ENCODE measurements at places on chromosomes 2 and 18.
A peak's percentile ranks its signal among the peaks of the same experiment; 100 is the strongest.

GRCh38 chr18:10514601-10515000, 11.2 kb upstream of the NAPG start:
- peak; percentile 63 for DNase-seq

GRCh38 chr18:79314838-79315388, 80.8 kb upstream of the NFATC1 start:
- DNase-seq, result no peak

- peak; percentile 94 for DNase-seq
Observed at GRCh38 chr2:46984642-46985476, 69.3 kb upstream of the MCFD2 start.

DNA sequence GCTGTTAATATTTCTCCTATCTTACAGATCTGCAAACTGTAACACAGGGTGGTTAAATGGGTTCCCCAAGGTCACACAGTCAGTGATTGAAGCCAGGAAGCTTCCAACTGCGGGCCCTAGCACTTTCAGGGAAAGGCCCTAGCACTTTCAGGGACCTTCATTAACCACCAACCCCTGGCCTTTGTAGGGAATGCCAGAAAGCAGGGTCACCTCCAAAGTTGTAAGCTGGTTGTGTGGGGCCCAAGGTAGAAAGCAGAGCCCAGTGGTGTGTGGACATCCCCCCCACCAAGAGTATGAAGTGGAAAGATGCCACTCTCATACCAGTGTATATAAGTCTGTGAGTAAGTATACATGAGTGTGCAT, 4.4 kb downstream of the DLX2 start:
- DNase-seq, result no peak

GRCh38 chr18:3885209-3885792, 435.3 kb downstream of the TGIF1 start:
- no peak for DNase-seq

- no peak for DNase-seq
Observed at GRCh38 chr2:65985986-65986385, 448.9 kb upstream of the MEIS1 start.

- DNase-seq, result no peak
Observed at GRCh38 chr2:48134704-48135103, 228.4 kb upstream of the FBXO11 start.

DNA sequence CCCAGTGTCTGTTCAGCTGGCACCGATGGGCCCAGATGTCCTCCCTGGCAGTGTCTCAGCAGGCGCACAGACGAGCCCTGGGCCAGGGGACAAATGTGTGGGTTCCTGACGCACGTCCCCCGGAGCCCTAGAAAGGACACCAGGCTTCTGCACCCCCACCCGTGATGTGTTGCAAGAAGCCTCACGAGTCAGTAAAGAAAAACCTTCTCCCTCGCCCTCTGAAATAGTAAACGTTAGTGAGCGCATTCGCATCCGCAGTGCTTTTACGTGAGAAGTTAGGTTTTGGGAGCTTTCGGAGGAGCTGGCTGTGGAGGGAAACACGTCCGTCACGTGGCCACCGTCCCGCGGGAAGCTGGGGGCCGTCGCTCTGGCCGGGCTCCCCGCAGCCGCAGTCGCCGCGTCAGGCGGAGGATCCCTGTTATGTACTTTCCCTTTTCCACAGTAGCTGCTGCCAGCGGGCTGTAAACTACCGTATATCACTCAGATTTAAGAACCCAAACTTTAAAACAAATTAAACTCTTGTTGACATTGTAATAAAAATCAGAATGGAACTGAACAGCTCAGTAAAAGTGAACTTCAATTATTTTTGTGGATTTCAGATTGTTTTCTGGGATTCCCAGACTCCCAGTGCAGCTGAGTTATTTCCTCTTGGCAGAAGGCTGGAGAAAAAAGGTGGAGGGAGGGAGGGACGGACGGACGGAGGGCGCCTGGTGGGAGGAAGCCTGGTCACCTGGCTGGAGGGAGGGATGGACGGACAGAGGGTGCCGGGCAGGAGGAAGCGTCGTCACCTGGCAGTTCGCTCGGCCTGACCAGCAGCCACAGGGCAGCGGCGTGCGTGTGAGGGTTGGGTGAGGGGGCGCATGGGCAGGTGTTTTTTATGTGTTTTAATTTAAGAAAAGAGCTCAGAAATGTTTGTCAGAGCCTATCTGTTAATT, 112.1 kb downstream of the NFATC1 start:
- peak; percentile 46 for DNase-seq

DNA sequence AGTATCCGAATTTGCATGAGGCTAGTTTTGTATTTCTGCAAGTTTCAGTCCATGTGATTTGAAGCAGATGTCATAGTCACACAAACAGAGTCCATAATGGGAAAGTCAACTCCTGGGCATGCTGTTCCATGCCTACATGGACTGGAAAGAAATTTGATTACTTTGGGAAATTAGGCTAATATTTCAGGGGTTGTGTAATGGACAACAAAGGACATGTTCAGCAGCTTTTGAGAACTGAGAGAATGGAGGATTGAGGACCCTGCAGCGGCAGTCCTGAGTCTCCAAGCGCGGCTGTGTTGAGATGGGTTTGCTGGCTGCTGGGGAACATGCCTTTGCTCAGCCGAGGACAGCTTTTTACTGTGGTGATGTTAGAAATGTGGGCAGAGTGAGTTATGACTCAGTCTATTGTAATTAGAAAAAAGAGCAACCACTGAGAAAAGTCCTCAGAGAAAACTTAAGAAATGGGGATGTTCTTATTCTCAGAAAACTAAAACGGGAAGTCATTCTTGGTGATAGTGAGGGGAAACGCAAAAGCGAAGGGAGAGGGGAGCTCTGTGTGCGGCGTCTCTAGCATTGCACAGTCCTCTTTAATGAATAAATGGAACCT, 149.2 kb downstream of the FAM210A start:
- peak; percentile 63 for DNase-seq

DNA sequence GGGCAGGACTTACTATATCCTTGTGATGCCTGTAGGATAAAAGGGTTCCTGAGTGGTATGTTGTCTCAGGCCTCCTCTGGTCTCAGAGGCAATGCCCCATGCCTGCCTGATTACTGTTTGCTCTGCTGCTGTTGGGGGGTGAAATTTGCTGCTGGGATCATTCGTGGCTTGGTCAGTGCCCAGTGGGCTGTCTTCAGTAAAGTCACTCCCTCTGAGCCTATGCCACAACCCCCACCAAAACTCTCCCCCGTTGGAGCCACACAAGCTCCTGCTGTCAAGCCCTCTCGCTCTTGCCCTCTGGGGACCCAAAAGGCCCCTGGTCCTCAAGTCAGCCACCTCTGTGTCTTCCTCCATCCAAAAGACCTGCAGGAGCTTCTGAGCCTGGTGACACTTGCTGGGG, 38.6 kb upstream of the TGIF1 start:
- no peak for DNase-seq

DNA sequence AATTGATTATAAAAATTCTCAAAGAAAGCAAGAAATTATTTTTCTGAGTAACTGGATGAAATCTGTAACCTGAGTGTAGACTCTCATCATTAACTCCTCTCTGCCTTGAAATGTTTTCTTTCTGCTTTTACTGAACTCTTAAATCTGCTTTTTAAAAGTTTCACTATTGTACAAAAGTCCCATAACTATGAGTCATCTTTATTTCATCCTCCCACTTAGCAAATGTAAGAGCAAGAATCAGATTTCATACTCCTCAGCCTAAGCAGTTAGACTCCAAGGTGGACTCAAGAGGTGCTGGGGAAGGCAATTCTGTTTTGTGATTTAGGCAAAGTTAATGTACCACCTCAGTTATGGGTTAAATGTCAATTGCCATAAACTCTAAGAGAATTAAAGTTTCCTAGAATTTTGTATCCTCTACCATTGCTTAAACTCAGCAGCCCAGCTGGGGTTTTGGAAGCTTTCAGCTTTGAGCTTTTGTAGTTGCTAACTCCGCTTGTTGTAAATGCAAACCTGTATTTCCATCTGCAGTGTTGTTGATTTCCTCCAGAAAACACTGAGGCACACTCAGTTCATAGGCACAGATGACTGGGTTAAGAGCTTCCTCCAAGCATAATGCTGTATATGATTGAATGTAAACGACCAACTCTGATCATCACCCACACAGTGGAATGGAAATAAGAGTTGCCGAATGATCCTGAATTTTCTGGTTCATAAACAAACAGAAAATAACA, 268.8 kb downstream of the ARHGAP15 start:
- peak; percentile 37 for DNase-seq

DNA sequence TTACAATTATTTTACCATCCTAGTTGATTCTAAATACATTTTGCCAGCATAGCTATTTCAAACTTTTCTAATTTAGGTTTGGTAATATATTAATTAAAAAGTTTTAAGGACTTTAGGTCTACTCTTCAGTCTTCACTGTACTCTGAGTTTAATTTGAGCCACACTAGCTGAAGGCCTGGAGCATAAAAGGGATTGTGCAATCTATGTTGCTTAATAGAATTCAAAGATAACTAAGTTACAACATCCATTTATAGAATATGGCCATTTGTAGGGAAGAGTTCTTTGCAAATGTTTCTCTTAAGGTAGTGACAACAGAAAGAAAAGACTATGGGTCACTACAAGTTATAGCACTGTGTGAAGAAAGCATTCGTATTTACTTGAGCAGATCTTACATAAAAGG, 702.2 kb upstream of the NRXN1 start:
- peak; percentile 8 for DNase-seq

GRCh38 chr18:44828080-44828479, 147.4 kb downstream of the SETBP1 start:
- no peak for DNase-seq

DNA sequence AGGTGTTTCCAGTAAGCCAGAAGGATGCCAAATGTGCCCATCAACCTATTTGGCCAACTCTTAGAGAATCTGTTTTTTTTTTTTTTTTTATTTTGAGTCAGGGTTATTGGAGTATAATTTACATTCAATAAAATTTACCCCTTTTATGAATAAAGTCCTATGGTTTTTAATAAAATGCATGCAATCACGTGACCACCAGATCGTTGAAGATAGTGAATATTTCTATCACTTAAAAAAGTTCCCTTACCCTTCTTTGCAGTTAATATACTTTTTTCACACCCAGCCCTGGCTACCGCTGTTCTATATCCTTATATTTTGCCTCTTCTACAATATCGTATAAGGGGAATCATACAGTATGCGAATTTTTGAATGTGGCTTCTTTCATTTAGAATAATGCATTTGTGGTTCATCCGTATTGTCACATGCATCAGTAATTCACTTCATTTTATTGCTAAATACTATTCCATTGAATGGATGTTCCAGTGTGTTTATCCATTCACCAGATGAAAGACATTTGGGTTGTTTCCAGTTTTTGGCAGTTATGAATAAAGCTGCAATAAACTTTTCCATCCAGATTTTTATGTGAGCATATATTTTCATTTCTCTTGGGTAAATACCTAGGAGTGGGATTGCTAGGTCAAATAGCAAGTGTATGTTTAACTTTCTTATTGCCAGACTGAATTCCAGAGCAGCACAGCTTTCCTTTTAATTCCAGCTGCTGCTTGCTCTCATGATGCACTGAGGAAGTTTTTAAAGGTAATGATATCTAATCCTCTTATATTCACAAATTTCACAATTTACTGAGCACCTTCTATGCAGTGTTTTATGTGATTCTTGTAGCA, 156.3 kb upstream of the NT5C1B start:
- no peak for DNase-seq

DNA sequence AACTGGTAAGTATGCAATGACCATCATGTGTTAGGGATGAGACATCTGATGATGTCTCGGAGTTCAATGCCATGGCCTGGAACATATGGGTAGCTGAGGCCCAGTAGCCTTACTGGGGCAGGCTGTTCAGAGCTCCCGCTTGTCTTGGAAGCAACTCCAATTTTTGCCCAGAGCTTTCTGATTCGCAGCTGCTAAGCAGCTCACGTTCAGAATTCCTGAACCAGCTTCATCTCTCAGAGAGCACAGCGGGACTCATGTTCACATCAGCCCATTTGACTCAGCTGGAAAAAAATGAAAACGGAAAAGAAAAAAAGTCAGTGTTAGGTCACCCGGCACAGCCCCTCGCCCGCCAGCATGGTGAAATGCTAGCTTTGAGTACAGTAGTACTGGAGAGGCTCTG, 16.8 kb upstream of the LRATD1 start:
- peak; percentile 52 for DNase-seq

DNA sequence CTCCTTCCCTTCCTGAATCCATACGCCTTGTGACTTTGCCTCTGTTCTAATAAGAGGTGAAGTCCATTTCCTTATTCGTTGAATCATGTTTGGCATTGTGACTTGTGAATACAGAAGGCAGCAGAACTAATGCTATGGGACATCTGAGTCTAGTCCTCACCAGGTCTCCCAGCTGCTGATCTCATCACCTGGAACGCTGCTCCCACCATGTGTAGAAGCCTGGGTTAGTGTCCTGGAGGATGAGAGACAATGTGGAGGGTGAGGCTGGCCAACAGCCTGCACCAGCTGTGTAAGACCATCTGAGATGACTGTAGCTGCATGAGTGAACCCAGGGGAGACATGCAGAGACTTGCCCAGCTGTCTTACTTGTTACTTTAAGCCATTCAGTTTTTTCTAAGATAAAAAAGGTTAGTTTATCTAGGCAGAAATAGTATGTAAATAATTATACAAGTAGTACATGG, 3.5 kb upstream of the HAAO start:
- DNase-seq, result no peak

- DNase-seq, result no peak
Observed at GRCh38 chr2:105379741-105380186, 19.1 kb downstream of the FHL2 start.

GRCh38 chr18:46407486-46408166, 249.4 kb downstream of the LOXHD1 start:
- peak; percentile 38 for DNase-seq

- DNase-seq, result peak; percentile 67
Observed at GRCh38 chr18:3015204-3015592, 2.3 kb upstream of the LPIN2 start.

- DNase-seq, result peak; percentile 39
Observed at GRCh38 chr2:215358891-215359575, 47.2 kb downstream of the ATIC start.

DNA sequence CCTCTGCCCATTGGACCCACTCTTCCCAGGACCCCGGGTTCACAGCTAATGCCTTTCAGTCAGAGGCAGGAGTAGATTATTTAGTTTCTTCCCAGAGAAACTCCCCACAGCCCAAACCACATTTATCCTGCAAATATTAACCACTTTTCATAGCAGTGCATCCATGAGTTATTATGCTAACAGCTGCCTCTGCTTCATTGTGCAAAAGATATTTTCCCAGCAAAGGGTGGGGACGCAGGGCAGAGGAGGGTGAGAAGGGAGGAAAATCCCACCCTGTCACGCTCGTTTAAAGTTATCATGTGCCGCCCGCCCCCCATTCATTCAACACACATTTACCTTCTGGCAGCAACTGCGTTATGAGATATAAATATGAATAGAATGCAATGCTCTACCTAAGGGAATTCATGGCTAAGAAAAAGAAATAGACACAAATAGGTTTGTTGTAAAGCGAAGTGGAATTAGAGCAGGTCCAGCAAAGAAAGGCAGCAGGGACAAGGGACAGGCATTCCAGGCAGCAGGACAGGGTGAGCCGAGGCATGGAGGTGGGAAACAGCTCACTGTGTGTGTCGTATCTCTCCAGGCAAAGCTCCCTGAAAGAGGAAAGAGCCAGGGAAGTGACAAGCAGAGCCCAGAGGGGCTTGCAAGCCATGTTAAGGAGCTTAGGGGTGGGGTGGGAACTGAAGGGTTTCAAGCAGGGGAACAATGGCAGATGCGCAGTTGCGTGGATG, 46.3 kb upstream of the LTBP1 start:
- no peak for DNase-seq

GRCh38 chr2:27495840-27496356, 741 bp upstream of the GCKR start:
- no peak for DNase-seq

- DNase-seq, result peak; percentile 90
Observed at GRCh38 chr2:96541398-96542152, 5.0 kb downstream of the ARID5A start.
